Lower leg skin (tissue), 4 donors: ENCODE measurements at places on chromosomes 1 and 21.

DNA sequence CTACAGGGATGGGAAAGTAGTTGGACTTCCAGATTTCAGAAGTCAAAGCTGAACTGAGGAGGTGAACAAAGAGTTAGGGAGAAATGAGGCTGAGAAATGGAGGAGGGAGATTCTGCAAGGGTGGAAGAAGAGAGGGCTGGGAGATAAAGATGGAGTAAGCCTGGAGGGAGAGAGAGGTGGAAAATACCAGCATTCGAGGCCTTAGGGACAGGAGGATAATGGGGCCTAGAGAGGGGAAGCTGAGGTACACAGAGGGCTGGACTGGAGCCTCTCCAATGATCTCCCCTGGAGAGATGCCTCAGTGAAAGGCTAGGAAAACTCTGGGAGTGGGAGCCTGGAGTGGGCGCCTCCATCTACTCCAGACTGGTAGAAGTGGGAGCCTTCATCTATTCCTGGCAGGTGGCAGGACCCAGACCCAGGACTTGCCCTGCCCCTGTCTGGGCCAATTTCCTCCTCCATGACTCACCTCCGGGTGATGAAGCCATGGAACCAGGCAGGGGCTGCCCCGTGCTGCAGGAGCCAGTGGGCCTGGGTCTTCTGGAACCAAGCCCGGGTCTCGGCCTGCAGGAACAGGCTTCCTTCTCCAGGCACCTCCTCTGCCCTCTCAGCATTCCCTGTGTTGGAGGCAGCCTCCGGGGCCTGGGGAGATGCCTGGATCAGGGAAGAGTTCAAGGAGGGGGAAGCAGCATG lies 1.9 kb downstream of the SH2D2A start:
- no peak for DNase-seq

DNA sequence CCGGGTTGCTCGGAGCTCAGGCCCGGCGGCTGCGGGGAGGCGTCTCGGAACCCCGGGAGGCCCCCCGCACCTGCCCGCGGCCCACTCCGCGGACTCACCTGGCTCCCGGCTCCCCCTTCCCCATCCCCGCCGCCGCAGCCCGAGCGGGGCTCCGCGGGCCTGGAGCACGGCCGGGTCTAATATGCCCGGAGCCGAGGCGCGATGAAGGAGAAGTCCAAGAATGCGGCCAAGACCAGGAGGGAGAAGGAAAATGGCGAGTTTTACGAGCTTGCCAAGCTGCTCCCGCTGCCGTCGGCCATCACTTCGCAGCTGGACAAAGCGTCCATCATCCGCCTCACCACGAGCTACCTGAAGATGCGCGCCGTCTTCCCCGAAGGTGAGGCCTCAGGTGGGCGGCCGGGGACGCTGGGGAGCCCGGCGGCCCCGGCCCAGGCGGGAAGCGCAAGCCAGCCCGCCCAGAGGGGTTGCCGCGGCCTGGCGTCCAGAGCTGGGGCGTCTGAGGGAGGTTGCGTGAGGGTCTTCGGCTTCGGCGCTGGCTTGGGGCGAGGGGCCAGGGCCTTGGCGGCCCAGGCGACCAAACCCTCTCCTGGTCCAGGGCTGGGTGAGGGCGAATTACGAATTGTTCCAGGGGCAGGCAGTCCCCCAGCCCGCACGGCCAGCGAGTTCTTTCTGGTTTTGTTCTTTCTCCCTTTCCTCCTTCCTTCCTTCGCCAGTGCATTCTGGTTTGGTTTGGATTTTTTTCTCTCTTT lies 805 bp downstream of the SIM2 start:
- DNase-seq: no peak

- no peak for DNase-seq
These were observed 3.3 kb upstream of the AGT start for GRCh38 chr1:230717251-230717650.

- DNase-seq: no peak
These were observed 47.2 kb downstream of the HSD3B1 start for GRCh38 chr1:119554183-119554582.

GRCh38 chr1:180227861-180228647 lies 2.0 kb upstream of the LHX4 start:
- no peak for DNase-seq

- no peak for DNase-seq
These were observed 30.5 kb upstream of the THEM4 start for GRCh38 chr1:151939779-151940178.

- no peak for DNase-seq
These were observed 14.1 kb downstream of the ROR1 start for GRCh38 chr1:63787875-63788274.

- no peak for DNase-seq
These were observed 12.1 kb downstream of the TRAPPC10 start for GRCh38 chr21:44024257-44024656.

DNA sequence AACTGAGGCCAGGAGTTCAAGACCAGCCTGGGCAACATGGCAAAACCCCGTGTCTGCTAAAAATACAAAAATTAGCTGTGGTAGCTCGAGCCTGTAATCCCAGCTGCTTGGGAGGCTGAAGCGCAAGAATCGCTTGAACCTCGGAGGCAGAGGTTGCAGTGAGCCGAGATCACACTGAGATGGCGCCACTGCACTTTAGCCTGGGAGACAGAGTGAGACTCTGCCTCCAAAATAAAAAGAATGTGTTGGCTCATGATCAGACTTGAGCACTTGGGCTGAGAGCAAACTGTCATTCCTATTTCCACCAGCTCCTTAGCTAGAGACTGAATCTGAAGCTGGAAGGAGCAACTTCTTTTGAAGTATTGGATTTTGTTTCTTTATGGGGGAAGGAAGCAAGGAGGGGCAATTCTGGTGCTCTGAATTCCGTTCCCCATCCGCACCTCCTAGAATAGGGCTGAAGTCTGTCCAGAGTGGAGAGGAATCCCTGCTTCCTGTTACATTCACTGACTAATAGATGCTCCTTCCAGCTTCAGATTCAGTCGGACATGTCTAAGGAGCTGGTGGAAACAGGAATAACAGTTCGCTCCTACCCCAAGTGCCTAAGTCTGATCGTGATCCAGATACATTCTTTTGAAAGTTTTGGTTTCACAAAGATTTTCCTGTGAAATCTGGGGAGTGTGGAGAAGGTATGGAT lies 3.8 kb downstream of the ZNF672 start:
- DNase-seq: peak; percentile 82

DNA sequence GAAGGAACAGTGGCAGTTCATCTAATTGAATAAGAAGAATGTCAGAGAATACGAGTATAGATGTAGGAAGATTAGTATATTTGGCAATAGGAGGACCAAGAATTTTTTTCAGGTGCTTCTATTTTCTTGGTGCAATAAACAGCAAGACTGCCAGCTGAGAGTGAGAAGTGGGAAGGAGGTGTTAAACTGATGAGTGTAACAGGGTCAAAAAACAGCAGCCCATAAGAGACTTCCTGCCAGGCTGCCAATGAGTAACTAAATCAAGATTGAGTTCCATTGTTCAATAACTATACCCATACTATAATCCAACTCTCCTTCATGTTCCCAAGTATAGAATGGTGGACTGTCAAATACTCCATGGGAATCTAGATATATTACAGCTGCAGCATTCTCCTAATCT lies 28.7 kb downstream of the LYST start:
- DNase-seq: no peak

DNA sequence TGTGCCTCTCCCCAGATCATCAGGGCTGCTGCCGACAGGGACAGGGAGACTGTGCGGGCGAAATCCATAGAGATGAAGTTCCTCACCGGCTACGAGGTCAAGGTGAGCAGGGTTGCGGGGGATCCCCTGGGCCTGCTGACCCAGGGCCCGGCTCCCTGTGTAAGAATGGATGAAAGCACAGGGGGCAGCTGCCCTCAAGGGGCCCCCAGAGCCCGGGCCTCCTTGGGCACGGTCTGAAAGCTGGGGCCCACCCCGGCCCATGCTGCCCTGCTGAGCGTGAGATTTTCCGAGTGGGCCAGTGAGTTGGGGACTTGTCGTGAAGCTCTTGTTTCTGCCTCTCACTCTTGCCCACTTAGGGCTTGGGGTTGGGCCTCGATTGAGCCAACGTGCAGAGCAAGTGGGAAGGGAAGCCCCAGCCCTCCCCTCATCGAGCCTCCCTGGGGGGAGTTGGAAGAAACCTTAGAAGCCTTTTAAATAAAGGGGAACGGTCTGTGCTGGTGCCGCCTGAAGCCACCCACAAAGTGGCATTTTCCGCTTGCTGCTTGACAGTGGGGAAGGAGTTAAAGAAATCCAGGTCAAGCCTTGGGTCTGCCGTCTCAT lies 45.2 kb downstream of the COQ8A start:
- no peak for DNase-seq

DNA sequence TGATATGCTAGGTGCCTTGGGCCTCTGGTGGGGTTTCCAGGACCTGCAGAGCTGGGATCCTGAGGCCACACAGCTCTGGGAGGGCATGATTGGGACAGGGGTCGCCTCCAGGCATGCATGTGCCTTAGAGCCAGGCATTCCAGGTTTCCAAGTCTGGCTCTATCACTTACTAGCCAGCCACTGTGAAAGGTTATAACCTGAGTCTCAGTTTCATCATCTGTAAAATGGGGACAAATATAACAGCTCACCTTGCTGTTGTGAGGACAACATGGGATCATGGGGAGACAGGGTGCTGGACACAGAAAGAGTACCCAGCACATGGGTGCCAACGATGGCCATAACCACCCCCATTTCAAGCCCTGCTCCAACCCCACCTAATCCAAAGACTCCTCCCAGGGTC lies 2.7 kb downstream of the CHI3L1 start:
- no peak for DNase-seq

GRCh38 chr1:199646761-199647160 lies 380.7 kb upstream of the NR5A2 start:
- DNase-seq: no peak

DNA sequence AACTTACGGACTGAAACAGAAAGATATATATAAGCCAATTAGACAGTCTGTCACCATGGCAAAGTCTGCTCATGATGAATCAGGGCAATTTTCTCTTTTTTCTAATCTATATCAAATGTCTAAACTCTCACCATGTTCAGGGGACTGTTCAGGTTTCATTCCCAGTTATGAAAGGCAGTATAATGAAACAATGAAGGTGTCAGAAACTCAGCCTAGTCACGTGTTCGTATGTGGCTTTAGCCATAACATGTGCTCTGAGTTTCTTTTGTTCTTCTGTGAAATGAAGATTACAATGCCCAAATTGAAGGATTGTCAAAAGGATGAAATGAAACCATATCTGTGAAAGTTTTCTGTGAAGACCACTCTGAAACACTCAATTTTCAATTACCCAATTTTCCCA lies 392.9 kb downstream of the DSCAM start:
- DNase-seq: no peak
